Ecto neural progenitor cell (in vitro differentiated cells): ENCODE measurements at places on chromosomes 13 and 19.
A peak's percentile ranks its signal among the peaks of the same experiment; 100 is the strongest.

- no peak for DNase-seq
These were observed 519.9 kb upstream of the SPRY2 start for GRCh38 chr13:80860845-80861244.

DNA sequence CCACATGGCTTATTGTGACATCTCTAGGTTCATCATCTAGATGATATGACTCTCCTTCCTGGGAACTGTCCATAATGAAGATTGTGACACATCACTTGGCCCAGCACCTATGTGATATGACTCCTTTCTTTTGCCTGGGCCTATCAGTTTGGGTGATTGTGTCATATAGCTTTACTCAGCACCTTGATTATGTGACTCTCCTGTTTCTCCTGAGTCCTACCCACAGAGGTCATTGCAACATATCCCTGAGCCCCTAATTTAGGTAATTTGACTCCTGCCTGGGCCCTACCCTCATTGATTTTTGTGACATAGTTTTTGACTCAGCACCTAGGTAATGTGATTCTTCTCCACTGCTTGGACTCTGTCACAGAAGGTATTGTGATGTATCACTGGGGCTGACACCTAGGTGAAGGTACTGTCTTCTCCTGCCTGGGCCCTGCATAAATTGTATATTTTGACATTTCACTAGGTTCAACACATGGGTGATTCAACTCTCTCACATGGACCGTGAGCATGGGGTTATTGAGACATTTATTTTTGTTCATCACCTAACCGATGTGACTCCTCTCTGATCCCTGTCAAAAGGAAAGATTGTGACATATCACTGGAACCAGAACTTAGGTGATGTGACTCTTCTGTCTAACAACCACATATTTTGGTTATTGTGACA lies 26.2 kb upstream of the ZNF254 start:
- DNase-seq = no peak

DNA sequence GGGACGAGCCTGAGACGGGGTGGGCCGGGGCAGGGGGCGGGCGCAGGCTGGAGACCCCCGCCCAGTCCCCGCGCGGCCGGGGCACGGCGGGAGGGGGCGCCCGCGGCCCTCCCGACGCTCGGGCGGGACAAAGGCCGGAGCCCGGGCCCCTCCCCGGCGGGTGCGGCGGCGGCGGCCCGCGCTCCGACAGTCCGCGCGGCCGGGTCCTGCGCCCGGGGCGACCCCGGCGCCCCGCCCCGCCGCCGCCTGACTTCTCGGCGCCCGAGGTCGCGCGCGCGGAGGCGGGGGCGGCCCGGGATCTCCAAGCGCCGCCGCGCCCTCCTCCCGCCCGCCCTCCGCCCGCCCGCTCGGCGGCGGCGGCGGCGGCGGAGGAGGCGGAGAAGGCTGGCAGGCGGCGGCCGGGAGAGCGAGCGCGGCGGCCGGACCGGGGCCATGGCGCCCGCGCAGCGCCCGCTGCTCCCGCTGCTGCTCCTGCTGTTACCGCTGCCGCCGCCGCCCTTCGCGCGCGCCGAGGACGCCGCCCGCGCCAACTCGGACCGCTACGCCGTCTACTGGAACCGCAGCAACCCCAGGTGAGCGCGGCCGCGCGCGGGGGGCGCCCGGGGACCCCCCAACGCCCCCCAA lies at the start of gene EFNA2:
Gene EFNA2 (plus strand): TSS at position 137 of the 624 bp plus-strand sequence. CDS start 296 bp downstream, at position 433.
- DNase-seq = no peak

DNA sequence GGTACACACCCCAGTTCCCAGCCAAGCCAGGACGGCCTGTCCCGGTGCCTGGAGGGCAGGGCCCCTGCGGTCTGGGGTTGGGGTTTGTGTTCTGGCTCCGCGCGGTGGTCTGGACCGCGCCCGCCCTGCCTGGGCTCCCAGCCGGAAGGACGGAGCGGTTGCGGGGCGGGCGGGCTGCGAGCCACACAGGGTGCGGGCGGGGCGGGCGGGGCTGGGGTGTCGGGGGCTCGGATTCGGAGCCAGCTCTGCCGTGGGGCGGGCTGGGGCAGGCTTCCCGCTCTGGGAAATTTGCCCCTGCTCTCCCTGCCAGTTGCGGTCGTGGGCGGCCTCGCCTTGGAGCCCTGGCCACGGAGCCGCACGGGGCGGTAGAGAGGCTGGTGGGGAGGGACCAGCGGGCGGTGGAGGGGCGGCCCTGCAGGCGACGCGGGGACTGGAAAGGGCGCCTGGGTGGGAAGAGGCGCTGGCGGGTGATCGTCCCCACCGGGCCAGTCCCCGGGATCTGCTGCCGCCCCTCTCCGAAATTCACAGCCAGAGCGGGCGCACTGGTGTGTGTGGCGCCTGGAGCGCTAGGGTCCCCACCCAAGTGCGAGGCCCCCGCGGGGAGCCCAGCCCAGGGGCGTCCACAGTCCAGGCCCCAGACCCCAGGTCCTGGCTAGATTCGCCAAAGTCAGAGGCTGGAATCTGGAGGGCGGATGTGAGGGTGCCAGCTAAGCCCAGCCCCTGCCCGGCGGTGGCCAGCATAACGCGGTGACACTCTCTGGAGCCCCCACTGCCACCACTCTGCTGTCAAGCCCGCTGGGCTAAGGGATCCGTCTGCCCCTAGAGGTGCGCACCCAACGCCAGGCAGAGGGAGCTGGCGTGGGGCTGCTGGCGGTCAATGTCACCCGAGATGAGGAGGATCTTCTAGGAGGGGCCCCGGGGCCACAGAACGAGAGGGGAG lies 11.0 kb upstream of the ZNF492 start:
- DNase-seq = no peak

GRCh38 chr13:44866411-44866911 lies 122.8 kb downstream of the NUFIP1 start:
- no peak for DNase-seq

- no peak for DNase-seq
These were observed 62.0 kb downstream of the ZNF100 start for GRCh38 chr19:21705393-21705792.

DNA sequence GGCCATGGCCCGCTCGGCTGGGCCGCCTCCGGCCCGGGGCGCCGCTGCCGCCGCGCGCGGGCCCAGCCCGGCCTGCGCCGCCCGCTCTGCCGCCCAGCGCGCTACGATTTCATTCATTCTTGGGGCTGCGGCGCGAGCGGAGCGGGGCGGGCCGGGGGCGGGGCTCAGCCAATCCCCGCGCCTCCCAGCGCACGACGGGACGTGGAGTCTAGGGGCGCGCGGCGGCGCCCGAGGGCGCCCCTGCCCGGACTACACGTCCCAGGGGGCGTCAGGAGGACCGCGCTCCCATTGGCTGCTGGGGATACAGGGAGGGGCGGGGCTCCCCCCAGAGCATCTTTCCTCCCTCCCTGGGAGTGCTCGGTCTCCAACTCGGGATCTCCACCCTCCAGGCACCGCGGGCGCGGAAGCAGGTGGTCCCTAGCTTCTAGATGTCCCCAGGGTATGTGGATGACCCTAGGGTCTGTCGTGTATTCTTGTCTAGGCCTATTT lies 5.6 kb upstream of the DPF1 start:
- DNase-seq = peak; percentile 87

- no peak for DNase-seq
These were observed 24.1 kb downstream of the PBX4 start for GRCh38 chr19:19594381-19594780.

GRCh38 chr19:45424191-45425058 lies 708 bp upstream of the ERCC1 start:
- peak; percentile 62 for DNase-seq

DNA sequence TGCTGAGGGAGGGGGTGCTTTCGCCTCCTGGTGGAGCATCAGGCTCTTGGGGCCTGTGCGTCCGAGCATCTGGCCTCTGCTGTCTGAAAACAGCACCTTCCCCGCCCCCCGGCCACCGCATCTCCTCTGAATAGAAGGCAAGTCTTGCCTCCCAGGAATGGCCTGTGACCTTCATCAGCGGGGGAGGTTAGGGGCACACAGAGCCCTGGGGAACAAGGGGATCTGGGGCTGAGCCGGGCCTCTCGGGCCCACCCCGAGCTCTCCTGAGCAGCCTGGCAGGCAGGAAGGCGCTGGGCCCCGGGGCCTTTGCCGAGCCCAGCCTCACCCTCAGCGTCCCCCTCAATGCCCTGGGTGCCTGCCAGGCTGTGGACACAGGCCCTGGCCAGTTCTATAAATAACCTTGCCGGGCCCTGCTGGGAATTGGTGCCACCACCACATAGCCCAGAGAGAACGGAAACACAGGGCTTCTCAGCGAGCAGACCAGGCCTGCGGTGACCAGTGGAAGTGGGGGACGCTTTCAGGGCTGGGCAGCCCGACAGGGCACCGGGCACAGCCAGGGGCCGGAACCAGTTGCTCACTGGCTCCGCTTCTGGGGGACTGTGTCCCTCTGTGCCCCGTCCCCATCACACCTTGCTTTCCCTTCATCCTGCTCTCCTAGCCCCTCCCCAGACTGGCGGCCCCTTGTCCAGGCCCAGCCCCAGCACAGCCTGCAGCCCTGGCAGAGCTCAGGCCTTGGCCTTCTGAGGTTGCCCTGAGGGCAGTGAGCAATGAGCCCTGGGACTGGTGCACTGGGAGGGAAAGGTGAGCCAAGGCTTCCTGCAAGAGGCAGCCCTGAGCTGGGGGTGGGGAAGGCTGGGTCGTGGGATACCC lies 9.5 kb downstream of the STK11 start:
- no peak for DNase-seq

DNA sequence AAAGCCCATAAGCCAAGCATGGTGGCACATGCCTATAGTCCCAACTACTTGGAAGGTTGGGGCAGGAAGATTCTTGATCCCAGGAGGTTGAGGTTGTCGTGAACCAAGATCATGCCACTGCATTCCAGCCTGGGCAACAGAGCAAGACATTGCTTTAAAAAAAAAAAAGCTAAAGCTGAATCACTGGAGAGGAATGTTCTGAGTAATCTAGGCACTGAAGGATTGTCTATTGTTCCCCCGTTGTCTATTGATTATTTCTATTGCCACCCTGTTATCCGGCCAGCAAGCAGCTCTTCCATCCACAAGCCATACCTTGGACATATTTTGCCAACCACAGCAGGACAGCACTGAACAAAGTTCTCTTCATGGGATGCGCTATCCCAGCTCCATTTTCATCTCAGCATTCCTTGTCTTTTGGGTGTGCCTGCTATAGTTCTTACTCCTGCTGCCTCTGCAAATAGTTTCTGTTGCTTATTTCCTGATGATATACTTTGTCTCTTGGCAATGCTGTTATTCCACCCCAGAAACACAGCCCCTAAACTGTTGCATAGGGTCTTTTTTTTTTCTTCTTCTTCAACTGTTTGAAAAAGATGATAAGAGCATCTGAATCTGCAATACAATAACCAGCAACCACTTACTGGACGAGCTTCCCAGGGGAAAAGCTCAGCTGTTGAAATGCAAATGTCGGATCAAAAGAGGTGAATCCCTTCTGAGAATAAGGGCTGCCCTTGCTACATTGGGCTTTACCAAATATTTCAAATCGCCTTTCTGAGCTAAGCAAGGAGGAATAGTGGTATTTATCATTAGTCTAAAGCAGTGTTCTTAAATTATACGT lies 22.2 kb upstream of the SIAH3 start:
- no peak for DNase-seq

DNA sequence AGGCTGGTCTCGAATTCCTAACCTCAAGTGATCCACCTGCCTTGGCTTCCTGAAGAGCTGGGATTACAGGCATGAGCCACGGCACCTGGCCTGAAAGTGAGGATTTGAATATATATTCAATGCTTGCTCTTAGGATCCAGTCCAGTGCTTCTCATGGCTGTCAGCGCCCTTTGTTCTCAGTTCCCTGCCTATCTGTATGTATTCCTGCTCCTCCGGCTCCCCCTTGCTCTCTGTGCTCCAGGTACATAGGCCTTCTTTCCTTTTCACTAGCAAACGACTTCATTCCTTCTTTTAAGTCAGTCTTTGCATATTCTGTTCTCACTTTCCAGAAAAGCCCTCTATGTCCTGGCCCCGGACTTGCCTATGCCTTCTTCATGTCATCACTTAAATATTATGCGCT lies 232.8 kb downstream of the DACH1 start:
- no peak for DNase-seq

DNA sequence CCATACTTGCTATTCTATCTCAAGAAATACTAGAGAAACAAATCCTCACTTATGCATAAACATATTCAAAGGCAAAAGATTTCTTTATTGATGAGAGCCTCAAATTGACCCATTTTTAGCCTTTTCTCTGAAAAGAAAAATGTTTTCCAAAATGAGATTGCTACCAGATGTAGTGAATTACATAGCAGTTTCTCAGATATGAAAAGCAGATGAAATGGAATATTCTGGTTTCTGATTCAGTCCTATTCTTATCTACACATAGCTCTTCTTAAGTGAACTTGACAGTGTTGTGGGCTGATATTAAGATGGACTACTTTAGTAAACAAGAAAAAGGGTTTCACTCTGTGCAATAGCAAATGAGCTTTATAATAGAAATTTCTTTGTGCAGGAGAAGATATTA lies 183.5 kb downstream of the DNAJC15 start:
- no peak for DNase-seq

DNA sequence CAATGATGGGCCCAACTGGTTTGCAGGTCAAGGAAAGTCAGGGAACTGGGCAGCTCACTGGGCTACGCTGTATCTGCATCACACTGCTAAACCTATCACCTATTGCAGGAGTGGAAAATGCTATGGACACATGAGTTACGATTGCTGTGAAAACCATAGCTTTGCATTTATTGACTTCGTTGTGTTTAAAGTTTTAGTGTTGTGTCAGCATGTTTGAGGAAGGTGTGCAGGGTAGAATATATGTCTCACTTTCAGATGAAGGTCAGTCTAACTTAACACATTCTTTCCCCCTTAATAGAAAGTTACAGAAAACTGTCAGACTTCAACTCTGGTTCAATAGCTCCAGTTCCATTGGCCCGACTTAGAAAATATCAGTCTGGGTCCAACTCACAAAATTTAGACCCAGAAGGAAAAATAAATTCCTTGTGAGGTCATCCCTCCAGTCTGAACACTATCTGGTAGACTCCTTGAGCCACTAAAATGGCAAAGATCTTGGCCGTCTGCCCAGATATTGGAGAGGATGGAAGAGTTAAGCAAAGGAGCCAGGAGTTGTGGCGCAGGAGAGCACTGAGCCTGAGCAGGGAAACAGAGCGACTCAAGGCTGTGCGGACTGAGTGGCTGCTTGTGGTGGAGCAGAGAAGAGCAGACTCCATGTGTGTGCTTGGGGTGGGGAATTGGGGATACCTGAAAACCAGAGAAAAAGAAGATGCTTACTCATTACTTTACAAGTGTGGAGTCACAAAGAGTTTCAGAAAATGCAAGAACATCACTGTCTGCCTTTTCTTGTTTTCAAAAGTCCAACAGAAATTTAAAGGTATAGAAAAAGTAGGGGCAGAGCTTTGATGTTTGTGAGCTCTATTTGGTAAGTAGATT lies 518.5 kb downstream of the FGF9 start:
- DNase-seq = no peak

GRCh38 chr19:9857920-9858746 lies 23.0 kb downstream of the PIN1 start:
- DNase-seq = no peak
